Mammary microvascular endothelial cell (primary cell): ENCODE measurements at places on chromosomes 4 and X. TPM values are rescaled to one million over a fixed set of nuclear protein-coding genes. Genes with fewer than 3 reads are reported as not detected.

The KCNIP4 gene
- total RNA-seq, result not detected in 2 replicates

The DCX gene
- total RNA-seq, result not detected in 2 replicates

The USP46 gene
- total RNA-seq, result 5.6 and 8.4 TPM in 2 replicates

The DUSP9 gene
- not detected in 2 replicates for total RNA-seq

The DRD5 gene
- not detected in 2 replicates for total RNA-seq

The OGT gene
- total RNA-seq, result 31.8 and 33.1 TPM in 2 replicates

The TAF7L gene
- 1.00 and 1.1 TPM in 2 replicates for total RNA-seq

The CD38 gene
- total RNA-seq, result 3.1 and 4.5 TPM in 2 replicates

The C4orf50 gene
- under 0.01 TPM in 1 of 2 replicates, not detected in the other for total RNA-seq

The MTNR1A gene
- total RNA-seq, result not detected in 2 replicates

The ASMT gene
- total RNA-seq, result not detected in 2 replicates

The EDA gene
- total RNA-seq, result 0.20 and 1.1 TPM in 2 replicates

The CSAG3 gene
- total RNA-seq, result not detected in 2 replicates

The CT45A3 gene
- total RNA-seq, result not detected in 2 replicates

The DNASE1L1 gene
- 98.5 and 105 TPM in 2 replicates for total RNA-seq

The FAM53A gene
- 0.39 and 0.60 TPM in 2 replicates for total RNA-seq

The C4orf51 gene
- total RNA-seq, result not detected in 2 replicates

The MCF2 gene
- total RNA-seq, result not detected in 2 replicates

The TLR7 gene
- not detected in 2 replicates for total RNA-seq

The AADAT gene
- total RNA-seq, result 1.1 and 3.7 TPM in 2 replicates

The IRS4 gene
- total RNA-seq, result 0.25 TPM in 1 of 2 replicates, not detected in the other

The MAPK10 gene
- 0.07 TPM in 1 of 2 replicates, not detected in the other for total RNA-seq

The RTL3 gene
- 0.20 TPM in 2 replicates for total RNA-seq

The ODAM gene
- not detected in 2 replicates for total RNA-seq

The SEPTIN6 gene
- 13.8 and 14.7 TPM in 2 replicates for total RNA-seq

The PPEF2 gene
- not detected in 2 replicates for total RNA-seq

The NAAA gene
- 59.8 and 86.5 TPM in 2 replicates for total RNA-seq

The PRRG1 gene
- total RNA-seq, result 25.2 and 30.4 TPM in 2 replicates

The HELT gene
- not detected in 2 replicates for total RNA-seq

The TMEM154 gene
- 13.3 and 14.3 TPM in 2 replicates for total RNA-seq

The NLGN3 gene
- total RNA-seq, result 0.05 TPM in 1 of 2 replicates, not detected in the other

The EIF2S3 gene
- 130 and 142 TPM in 2 replicates for total RNA-seq

The CSAG1 gene
- not detected in 2 replicates for total RNA-seq

The GRIA3 gene
- total RNA-seq, result not detected in 2 replicates

The KLB gene
- under 0.01 TPM in 1 of 2 replicates, not detected in the other for total RNA-seq

The ABLIM2 gene
- total RNA-seq, result 2.8 and 3.4 TPM in 2 replicates

The GRIA2 gene
- not detected in 2 replicates for total RNA-seq

The MSN gene
- 799 and 824 TPM in 2 replicates for total RNA-seq
